ENCODE measurements at places on chromosomes 7 and 10.

GRCh38 chr10:61835946-61836887 lies 65.3 kb upstream of the ARID5B start:
- no peak for DNase-seq

GRCh38 chr7:48042636-48043035 lies 7.3 kb downstream of the C7orf57 start:
- no peak for DNase-seq

- no peak for DNase-seq
Measured at GRCh38 chr7:14855033-14855794, 47.3 kb downstream of the DGKB start.

- no peak for DNase-seq
Measured at GRCh38 chr10:93110472-93111146, 36.9 kb downstream of the CYP26A1 start.

- DNase-seq, result no peak
Measured at GRCh38 chr10:1200866-1201807, 145.0 kb downstream of the WDR37 start.

Data from aorta (tissue), 5 donors.